NCI-H1092 treated with DMSO at 0.1 percent for 48 hours (cell line): ENCODE measurements at places on chromosomes 4 and X.

- DNase-seq, result no peak
Measured at GRCh38 chr4:115965588-115965987, 852.2 kb upstream of the NDST4 start.

- peak; percentile 42 for DNase-seq
Measured at GRCh38 chr4:40046311-40046980, 10.2 kb upstream of the N4BP2 start.

DNA sequence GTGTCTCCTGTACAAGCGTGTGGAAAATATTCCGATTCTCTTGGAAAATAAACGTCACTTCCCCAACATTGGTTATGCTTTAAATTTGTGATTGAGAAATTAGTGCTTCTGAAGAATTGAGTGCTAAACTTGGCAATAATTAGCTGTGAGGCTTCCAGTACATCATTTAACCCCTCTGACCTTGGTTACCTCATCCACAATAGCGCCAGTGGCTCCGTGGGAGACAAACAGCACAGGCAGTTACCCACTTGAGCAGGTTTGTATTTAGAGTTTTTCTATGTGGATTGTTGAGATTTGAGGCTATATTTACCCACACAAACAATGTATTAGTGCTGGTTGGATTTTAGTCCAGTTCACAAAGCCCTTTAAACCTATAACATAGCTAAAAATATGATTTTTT lies 476.5 kb downstream of the NKX6-1 start:
- DNase-seq, result no peak

DNA sequence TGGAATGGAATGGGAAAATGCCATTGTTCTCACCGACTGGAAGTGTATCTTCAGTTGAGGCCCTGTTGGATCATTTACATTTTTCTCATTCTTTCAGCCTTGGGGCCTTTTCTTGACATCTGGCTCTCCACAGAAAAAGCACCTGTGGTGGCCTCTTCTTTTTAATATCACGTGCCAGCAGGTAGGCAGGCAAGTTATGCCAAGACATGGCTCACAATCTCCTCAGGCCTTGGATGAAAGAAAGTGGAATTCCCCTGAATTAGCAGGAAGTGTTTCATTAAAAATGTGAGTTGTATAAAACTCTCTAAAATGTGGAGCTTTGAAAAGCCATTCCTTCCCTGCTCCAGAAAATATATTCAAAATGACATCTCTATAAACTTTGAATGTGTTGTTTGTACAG lies 122.1 kb downstream of the FRAS1 start:
- no peak for DNase-seq

- no peak for DNase-seq
Measured at GRCh38 chr4:180578175-180578574, 1665.0 kb upstream of the TENM3 start.
